ENCODE measurements at places on chromosomes 16 and 17.
A peak's percentile ranks its signal among the peaks of the same experiment; 100 is the strongest.

- no peak for DNase-seq
These were observed 406.0 kb downstream of the SEC14L1 start for GRCh38 chr17:77546772-77547241.

DNA sequence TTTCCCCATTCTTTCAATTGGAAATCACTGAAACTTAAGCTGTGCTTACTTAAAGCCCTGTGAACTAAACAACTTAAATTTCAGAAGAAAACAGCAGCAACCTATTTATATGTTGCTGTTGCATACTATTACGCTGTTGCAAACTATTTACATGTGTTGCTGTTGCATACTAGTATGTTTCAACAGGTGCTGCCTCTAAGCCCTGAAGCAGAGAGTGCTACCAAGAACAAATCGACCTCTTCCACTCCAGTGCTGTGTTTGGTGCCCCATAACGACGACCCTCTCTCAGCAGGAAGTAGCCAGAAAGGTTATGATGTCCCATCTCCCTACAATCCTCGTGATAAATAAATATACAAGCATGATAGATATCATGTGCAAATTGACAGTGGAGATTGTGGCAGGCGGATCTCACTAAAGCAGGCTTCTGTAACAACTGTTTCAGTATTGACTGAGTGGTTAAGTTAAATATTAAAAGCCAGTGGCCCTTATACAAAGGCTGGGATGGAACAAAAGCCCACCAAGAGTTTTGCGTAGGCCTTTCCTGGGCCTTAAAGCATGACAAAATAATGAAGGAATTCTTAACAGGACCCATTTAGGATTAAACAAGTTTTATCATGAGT lies 5.7 kb upstream of the SCPEP1 start:
- no peak for DNase-seq

DNA sequence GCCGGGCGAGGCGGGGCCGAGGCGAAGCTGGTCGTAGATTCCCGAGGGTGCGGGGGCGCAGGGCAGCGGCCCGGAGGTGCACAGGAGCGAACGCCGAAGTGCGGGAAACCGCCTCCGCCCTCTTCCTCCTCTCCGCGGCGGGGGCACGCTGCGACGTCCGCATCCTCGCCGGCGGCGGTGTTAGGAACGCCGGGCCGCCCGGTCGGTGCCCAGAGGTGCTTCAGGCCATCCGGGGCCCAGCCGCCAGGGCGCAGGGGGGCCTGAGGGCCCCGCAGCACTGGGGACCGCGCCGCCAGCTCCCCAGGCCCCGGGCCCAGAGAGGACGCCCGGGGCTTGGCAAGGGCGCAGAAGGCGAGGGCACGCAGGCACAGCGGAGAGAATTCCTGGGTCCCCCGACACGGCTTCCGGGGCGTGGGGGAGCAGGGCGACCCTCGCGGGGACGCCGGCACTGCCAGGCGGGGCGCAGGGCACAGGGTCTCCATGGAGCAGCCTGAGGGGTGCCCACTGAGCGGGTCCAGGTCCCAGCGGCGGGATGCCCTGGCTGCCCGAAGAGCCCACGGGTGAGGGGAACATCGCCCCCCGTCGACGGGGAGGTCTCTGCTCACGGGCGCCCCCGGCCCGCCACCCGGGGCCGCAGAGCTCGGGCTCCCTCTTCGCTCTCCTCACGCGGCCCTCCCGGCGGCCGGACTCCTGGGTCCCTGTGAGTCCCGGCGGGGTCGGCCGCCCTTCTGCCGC lies 576 bp downstream of the EPOP start:
- no peak for DNase-seq

DNA sequence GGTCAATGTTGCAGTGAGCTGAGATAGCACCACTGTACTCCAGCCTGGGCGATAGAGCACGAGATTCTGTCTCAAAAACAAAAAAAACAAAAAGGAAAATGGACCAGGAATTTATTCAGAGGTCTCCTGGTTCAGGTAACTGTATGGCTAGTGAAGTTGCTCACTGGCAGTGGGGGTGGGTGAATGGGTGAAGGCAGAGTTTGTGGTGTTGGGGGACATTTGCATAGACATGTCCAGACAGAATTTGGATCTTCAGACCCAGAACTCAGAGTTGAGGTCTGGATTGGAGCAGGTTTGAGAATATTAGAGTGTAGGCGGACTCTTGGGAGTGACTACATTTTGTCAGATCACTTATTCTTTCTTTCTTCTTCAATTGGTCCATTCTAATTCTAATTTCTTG lies 55.0 kb downstream of the SMPD3 start:
- no peak for DNase-seq

- DNase-seq, result peak; percentile 90
These were observed 8.6 kb upstream of the ENPP7 start for GRCh38 chr17:79721993-79722671.

GRCh38 chr17:63699638-63700527 lies at the start of gene LIMD2:
Gene LIMD2 (minus strand): TSS chr17:63700125. CDS start chr17:63699298, 827 bp downstream.
- peak; percentile 72 for DNase-seq

DNA sequence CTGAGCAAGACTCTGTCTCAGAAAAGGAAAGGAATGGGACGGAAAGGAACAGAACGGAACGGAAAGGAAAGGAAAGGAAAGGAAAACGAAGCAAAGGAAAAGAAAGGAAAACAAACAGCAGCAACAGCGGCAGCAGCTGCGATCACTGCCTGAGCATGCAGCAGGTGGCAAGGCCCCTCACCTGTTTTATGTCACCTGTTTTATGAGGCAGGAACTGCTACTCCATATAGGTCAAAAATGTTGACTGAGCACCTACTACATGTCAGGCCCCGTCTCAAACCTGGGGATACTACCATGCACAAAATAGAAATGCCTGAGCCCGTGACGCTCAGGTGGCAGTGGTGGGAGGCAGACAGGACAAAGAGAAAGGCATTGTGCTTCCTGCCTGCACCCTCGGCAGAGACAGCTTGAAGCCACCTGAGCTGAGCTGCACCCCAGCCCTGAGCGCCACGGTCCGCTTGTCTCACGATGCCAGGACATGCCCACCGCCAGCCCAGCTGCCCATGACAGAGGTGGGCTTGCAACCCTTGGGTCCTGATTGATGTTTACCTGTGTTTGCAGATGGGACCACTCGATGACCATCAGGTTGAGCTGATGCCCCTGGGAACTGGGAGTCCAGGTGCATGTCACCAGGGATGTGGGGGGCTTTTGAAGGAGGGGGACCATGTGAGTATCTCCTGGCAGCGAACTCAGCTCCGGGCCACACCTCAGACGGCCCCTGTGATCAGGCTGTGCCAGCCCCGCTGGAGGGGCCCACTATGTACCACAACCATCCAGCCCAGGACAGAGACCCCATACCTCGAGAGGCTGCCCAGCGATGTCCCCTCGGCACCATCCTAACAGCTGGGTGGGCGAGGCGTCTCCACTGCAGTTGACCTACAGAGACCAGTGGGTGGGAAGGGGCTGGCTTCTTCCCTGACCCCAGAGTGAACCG lies 77.4 kb downstream of the RMI2 start:
- no peak for DNase-seq

DNA sequence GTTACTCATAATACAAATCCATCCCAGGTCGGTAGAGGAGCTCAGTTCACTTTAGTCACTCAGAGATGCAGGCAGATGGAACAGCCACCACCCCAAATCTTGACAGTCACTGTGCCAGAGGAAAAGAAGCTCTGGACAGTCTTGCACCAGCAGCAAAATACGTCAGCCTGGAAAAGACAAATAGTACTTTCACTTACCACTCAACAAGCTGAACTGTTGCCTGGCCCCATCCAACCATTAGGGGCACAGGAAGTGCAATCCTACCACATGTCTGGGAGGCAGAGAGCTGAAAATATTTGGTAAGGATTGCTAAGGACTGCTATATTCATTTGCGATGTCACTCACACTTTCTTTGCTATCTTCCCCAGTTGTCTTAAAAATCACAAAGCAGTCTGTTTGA lies 239.1 kb upstream of the TOX3 start:
- DNase-seq, result no peak

DNA sequence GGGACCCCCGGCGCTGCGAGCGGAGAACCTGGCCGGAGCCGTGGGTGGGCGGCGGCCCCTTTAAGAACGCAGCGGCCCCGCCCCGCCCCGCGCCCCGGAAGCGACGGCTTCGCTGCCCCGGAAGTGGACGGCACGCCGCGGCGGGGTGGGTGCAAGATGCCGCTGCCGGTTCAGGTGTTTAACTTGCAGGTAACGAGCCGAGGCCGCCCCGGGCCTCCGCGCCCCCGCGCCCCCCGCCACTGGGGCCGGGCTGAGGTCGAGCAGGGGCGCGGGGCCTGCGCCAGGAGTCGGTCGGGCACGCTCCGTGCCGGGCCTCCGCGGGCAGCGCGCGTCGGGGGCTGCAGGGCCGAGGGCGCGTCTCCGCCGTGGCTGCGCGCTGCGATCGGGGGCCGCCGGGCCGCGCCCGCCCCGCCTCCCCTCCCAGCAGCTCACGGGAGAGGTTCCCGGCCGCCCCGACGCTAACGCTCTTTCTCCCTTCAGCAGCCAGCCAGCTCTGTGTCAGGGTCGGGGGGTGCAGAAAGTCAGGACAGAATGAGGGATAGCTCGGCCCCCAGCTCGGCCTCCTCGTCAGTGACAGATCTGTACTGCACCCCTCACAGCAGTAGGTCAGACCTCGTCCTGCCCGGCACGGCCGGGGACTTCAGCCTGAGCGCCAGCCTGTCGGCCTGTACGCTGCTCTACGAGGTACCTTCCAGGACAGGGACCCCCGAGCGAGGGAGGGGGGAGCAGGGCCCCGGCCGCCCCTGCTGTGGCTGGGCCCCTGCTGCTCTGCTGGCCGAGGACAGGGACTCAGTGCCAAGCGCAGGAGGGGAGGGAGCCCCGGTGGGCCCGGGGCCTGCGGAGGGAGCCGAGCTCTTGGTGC lies at the start of the genes GPS1 and RFNG:
Gene GPS1 (plus strand): TSS at position 123 of the 862 bp plus-strand sequence. CDS start 34 bp downstream, at position 157.
Gene RFNG (minus strand): TSS at position 36 of the 862 bp plus-strand sequence. CDS start 45 bp downstream, outside the sequence.
- DNase-seq, result peak; percentile 95

GRCh38 chr16:14509675-14510132 lies 120.4 kb downstream of the PARN start:
- no peak for DNase-seq

GRCh38 chr17:10888858-10889257 lies 51.0 kb upstream of the PIRT start:
- no peak for DNase-seq

DNA sequence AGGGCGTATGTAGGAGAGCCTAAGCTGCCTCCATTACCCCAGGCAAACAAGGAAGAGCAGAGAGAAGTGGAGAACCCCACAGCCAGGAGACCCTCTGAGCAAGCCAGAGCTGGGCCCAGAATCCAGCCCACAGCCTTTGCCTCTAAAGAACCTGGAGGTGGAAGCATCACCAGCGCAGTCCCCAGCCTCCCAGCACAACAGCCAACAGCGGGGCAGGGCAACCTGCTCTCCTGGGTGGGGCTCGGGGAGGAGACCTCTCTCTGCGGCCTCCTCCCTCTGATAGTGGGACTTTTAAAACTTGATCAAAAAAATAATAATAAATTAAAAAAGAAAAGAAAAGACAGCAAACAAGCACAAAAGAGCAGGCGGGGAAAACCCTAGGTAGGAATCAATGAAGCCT lies 45.9 kb downstream of the AXIN2 start:
- no peak for DNase-seq

- DNase-seq, result peak; percentile 40
These were observed 6.4 kb upstream of the FAM83G start for GRCh38 chr17:19010729-19011505.

- DNase-seq, result no peak
These were observed 1.9 kb downstream of the NECAB2 start for GRCh38 chr16:83969771-83970429.

- DNase-seq, result no peak
These were observed 10.2 kb upstream of the OGFOD3 start for GRCh38 chr17:82428546-82428945.

DNA sequence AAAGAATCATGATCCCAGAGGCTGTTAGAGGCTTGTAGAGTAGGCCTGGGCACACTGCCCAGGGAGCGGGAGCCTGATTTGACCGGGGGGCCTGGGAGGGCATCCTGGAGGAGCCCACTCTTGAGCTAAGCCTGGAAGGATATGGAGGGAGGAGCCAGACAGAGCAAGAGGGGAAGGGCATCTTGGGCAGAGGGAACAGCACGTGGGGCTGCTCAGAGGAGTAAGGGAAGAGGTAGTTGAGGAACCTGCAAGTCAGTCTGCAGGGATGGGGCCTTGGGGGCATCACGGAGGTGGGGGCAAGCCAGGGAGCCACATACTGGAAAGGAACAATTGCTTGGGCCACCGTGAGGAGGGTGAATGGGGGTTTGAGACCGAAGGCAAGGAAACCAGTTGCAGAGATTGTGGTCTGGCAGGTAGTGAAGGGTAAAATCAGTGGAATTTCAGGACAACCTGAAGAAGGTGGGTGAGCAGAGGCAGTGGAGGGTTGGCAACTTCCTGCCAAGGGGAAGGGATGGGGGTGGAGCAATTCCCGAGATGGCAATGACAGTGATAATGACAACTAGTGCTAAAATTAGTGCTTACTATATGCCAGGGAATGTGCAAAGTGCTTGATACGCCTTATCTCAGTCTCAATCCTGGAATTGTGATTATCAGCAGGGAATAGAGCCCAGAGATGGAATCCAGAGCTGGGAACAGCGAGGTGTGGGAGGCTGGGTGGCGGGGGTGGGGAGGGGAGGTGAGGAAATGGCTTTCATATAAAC lies 9.7 kb upstream of the RAI1 start:
- DNase-seq, result no peak

DNA sequence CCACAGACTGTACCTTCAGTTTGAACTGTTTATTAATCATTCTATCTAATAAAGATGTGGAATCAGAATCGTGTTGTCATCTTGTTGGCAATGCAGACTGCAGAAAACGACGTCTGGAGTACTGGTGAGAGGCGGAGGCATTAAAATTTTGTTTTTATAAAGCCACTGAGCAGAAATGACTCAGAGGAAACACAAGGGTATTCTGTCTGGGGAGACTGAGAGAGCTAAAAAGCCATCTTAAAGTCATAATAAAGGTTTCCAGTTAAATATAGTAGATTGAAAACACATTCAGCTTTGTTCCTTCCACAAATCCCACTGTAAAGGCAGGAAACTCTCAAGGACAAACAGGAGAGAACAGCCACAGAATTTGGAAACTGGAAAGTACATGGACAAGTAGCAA lies 74.2 kb downstream of the CPPED1 start:
- no peak for DNase-seq

GRCh38 chr17:50347894-50348291 lies 2.0 kb downstream of the XYLT2 start:
- DNase-seq, result no peak

DNA sequence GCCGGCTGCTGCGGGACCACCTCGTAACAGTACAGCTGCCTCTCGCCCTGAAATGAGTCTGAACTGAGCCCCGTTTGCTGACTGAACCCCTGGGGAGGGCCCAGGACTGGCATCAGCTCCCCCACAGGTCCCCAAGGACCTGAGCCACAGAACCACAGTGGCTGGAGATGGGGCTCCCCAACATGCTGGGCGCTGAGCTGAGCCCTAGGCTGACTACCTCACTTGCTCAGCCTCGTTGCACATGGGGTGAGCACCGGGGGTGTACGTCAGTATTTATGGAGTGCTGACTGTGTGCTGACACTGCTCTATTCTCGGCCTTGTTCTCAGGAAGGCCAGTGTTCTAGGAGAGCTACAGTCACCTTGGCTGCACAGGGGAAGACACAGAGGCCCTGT lies 6.6 kb upstream of the VASN start:
- DNase-seq, result no peak

GRCh38 chr17:77096570-77097214 lies 44.1 kb upstream of the SEC14L1 start:
- DNase-seq, result peak; percentile 23

GRCh38 chr17:38705523-38705802 lies 390 bp downstream of the MLLT6 start:
- no peak for DNase-seq

GRCh38 chr17:6753006-6753445 lies 2.8 kb upstream of the XAF1 start:
- no peak for DNase-seq

- no peak for DNase-seq
These were observed 178.0 kb downstream of the CPPED1 start for GRCh38 chr16:12625716-12626115.
